ENCODE measurements at places on chromosomes 6 and 20.

- DNase-seq: no peak
Observed at GRCh38 chr20:61742097-61742825, 323.4 kb downstream of the TAF4 start.

- no peak for DNase-seq
Observed at GRCh38 chr6:14313248-14313647, 195.7 kb downstream of the CD83 start.

GRCh38 chr20:43389839-43390626 is 67.7 kb upstream of the SRSF6 start:
- no peak for DNase-seq

DNA sequence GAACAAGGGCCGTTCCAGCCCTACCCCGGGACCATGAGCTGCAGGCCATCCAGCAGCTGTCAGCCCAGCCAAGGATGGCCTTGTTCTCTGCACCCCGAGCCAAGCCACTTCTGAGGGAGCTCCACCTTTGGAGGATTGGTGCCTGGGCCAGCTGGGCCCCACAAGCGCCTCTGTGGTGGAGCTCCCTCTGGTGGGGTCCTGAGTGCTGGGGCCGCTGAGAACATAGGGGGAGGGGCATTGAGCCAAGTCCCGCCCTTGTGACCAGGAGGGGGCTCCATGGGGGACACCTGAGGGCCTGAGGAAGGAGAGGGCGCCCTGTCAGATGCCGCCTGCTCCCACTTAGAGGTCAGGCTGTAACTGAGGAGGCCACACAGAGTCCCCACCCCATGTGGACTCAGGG is 43.2 kb downstream of the YTHDF1 start:
- DNase-seq: no peak

- no peak for DNase-seq
Observed at GRCh38 chr6:111628142-111628850, 22.6 kb upstream of the TRAF3IP2 start.

DNA sequence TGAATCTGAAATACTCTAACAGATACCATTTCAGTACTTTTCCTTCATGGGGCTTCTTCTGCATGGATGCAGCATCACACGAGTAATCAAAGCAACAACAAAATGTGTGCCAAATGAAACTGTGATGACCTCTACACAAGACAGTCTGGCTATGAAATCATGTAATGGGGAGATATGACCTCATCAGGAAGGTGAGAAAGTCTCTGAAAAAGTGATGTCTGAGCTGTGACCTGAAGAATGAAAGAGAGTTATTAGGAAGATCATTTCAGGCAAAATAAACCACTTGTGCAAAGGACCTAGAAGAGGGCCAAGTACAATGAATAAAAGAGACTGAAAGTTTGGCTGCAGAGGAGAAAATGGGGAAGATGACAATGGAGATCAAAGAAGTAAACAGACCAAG is 182.8 kb downstream of the PTPRK start:
- no peak for DNase-seq

GRCh38 chr20:23206995-23207394 is 120.9 kb upstream of the CD93 start:
- DNase-seq: no peak

DNA sequence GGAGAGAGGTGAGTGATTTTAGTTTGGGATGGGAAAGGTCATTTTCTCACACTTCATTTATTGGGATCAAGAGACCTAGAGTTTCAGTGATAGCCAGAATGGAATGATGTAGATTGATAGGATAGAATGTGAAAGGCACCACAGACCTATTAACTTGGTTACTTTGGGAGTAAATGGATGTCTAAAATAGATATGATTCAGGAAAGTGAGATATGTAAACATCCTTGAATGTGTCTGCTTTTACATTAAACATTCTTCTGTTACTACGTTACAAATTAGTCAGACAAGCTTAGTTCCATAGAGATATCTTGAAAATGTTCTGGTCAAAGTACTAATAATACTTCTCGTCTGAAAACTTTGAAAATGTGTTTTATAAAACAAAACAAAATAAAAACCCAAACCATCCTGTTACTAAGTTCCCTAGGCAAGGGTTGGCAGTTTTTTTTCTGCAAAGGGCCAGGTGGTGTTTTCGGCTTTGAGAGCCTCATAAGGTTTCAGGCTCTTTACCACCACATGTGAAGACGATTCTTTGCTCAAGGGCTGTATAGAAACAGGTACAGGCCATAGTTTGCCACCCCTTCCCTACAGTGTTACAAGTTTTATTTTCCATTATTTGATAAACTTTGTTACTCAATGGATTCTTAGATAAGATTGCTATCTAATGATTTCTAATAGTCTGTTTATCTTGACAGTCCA is 3.4 kb downstream of the CYB5R4 start:
- no peak for DNase-seq

- DNase-seq: no peak
Observed at GRCh38 chr6:110542311-110543024, 66.1 kb upstream of the SLC22A16 start.

Measured in stimulated activated CD4-positive, alpha-beta T cell treated with anti-CD3 and anti-CD28 coated beads, Interleukin-1b, Interleukin-23, amount 100 ng/mL, for 1 hour (primary cell).